ENCODE measurements at places on chromosomes 5 and 9. TPM values are rescaled to one million over a fixed set of nuclear protein-coding genes. Genes with fewer than 3 reads are reported as not detected.

The PCDHGA4 gene
- total RNA-seq: 0.20 TPM

The ANKRD31 gene
- total RNA-seq: 0.05 TPM

The KCNV2 gene
- total RNA-seq: not detected

The SLC1A1 gene
- 9.1 TPM for total RNA-seq

The QRFP gene
- not detected for total RNA-seq

The GABRA6 gene
- not detected for total RNA-seq

The INSL6 gene
- not detected for total RNA-seq

The ATOSB gene
- 44.6 TPM for total RNA-seq

The GM2A gene
- total RNA-seq: 27.2 TPM

The CDH18 gene
- total RNA-seq: not detected

The SMIM33 gene
- total RNA-seq: 5.9 TPM

The ABCA2 gene
- total RNA-seq: 47.5 TPM

The NIM1K gene
- total RNA-seq: 0.42 TPM

The RETREG1 gene
- total RNA-seq: 49.9 TPM
